ENCODE measurements at places on chromosomes 7 and 10.

GRCh38 chr7:75813084-75813483 is 522 bp downstream of the CCL24 start:
- H3K4me1 ChIP-seq = no peaks in the 10 kb centered on the region
- no peaks in the 10 kb centered on the region for H3K36me3 ChIP-seq
- H3K27ac ChIP-seq = no peak overlapping the region

DNA sequence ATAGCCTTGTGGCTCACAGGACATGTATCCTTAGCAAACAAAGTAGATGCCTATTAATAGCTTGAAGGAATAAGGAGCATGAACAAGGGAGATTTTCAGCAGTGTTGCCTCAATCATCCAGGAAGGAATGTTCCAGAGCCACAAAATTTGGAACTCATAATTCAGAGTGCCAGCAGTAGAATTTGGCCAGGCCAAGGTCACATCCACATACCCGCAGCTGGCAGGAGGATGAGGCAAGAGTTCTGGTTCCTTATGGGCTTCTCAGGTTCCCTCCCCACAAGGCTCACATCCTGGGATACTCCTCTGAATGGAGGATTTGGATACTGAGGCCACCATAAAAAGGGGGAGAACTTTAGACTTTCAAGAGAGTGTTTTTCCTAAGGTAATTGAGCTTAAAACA is 45.8 kb downstream of the SUFU start:
- H3K4me1 ChIP-seq = peaks cover 7% of the 10 kb centered on the region
- H3K27ac ChIP-seq = no peak overlapping the region
- no peak overlapping the region for H3K4me3 ChIP-seq
- peaks cover 15% of the 10 kb centered on the region for H3K36me3 ChIP-seq
- H3K27me3 ChIP-seq = no peaks in the 10 kb centered on the region

GRCh38 chr7:2869981-2870380 is 25.9 kb upstream of the GNA12 start:
- no peaks in the 10 kb centered on the region for H3K27me3 ChIP-seq
- H3K36me3 ChIP-seq = no peaks in the 10 kb centered on the region
- no peak overlapping the region for H3K4me3 ChIP-seq
- H3K27ac ChIP-seq = no peak overlapping the region
- peaks cover 7% of the 10 kb centered on the region for H3K4me1 ChIP-seq

DNA sequence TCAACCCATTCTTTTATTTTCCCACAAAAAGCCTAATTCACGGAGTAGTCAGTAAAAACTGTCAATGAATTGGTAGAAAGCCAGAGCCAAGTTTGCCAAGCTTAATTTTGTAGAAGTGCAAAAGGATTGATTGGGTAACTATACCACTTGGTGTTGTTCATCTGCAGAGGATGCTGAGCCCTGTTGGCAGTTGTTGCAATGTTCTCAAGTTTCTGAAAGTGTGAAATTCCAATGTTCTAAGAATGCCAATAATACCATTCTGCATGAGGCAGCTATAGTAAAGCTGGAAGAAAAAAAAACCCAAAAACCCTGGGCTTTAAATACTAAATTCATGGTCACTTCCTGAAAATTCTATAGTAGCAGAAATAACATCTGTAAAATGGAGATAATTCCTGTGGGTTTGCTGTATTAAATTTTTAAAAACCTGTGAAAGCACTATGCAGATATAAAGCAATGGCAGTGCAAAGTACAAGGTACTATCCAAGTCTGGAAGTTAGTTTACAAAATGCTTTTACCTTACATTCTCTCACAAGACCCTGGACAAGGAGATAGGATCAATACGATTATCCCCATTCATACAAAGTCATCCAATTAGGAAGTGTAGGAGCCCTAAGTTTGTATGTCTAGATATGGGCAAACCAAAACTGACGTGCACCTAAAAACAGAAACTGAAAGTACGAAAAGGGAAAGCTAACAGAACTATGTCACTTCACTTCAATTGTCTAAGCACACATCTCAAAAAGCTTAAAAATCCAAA is 6.0 kb upstream of the PON1 start:
- no peaks in the 10 kb centered on the region for H3K36me3 ChIP-seq
- peaks cover 5% of the 10 kb centered on the region for H3K4me1 ChIP-seq
- DNase-seq = no peak
- peaks cover 26% of the 10 kb centered on the region for H3K27me3 ChIP-seq

DNA sequence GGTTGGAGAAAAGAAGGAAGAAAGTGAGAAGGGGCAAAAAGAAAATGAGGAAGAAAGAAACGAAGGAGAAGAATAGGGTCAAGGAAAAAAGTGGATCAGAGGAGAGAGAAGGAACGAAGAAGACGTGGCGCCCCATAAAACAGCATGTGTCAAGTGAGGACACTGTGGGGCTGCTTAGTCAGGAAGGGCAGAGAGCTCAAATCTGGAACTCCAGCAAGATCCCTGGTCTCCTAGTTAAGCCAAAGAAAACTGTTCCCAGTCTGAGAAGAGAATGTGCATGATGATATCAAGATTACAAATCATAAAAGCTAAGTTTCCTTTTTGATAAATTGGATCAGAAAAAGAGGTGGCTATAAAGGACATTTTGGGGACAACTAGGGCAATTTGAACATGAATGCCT is 33.0 kb downstream of the CREB3L2 start:
- no peak overlapping the region for H3K4me3 ChIP-seq
- DNase-seq = no peak
- H3K4me1 ChIP-seq = peaks cover 77% of the 10 kb centered on the region
- H3K36me3 ChIP-seq = peaks cover 9% of the 10 kb centered on the region

DNA sequence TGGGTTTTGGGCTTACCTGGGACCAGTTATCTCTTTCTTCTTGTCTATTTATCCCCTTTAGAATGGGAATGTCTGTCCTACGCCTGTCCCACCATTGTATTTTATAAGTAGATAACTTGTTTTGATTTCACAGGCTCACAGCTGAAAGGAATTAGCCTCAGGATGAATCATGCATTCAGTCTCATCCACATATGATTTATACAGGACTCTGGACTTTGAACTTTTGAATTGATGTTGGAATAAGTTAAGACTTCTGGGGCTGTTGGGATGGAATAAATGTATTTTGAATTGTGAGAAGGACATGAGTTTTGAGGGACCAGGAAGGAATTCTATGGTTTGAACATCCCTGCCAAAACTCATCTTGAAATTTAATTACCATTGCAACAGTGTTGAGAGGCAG is 112.6 kb downstream of the AMPH start:
- DNase-seq = no peak
- H3K4me1 ChIP-seq = peaks cover 10% of the 10 kb centered on the region
- no peaks in the 10 kb centered on the region for H3K36me3 ChIP-seq
- no peak overlapping the region for H3K4me3 ChIP-seq

Data from osteocyte (in vitro differentiated cells).